ENCODE measurements at places on chromosomes 16 and 17.

DNA sequence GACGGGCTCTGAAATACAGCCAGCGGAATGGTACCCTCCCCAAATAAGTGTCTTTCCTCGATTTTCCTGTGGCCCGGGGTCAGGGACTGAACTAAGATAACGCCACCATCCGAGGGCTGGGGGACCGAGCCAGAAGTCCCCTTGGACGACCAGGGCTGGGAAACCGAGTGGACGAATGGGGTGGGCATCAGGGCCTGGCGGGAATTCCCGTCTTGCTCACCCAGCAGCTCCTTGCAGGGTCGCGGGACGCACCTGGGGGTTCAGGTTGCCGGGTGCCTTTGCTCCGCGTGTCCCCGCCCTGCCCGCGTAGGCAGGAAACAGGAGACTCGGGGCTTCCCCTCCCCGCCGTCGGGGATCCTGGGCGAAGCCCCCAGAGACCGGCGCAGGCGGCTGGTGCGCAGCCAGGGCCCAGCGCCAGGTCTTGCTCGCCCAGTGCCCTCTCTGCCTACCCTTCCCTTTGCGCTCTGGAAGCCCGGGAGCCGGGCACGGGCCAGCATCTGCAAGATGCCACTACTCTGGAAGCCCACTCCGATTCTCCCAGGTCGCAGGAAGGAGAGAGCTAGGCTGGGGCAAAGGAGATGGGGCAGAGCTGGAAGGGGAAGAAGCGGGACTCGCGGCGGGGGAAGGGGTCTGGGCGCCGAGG, 665 bp upstream of the GRIN2C start:
- DNase-seq: no peak

DNA sequence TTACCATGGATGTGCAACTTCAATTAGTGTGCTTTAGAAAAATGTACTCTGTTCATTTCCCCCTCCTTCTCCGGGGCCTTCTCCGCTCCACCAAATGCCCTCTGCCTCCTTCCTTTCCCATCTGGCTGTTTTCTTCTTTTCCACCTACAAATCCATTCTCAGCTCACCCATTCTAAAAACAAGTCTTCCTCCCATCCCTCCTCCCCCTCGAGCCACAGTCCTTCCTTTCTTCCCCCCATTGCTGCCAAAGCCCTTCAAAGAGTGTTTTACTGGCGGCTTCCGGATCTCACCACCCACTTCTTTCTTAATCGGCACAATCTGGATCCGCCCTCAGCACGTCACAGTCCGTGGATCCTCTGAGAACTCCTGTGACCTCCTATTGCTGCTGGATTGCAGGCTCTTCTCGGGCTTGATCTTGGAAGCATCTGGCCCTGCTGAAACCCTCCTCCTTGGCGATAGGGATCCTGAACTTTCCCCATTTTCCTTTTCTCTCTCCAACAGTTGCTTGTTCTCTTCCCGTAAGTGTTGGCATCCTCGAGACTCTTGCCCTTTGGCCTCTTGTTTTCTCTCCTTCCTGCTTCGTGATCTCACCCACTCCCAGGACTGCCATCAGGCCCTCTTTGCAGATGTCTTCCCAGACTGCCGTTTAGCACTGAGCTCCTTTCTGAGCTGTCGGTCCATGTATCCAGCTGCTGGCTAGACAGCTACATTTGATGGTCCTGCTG, 36.0 kb upstream of the FBXO47 start:
- DNase-seq: no peak

DNA sequence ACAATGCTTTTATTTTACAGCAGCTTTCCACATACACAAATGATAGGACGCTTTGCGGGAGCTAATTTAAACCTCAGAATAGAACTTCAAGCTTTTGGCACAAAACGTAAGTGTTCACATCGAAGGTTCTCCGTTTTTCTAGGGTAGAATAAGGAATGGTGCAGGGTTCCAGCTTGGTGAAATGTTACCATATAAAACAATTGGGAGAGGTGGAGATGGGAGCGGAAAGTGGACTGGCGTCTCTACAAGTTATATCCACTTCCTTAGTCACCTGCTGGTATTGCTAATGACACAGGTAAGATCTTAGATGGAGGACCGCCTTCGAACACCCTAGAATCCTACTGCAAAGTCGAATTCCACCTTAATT, 1.7 kb upstream of the NXN start:
- no peak for DNase-seq

DNA sequence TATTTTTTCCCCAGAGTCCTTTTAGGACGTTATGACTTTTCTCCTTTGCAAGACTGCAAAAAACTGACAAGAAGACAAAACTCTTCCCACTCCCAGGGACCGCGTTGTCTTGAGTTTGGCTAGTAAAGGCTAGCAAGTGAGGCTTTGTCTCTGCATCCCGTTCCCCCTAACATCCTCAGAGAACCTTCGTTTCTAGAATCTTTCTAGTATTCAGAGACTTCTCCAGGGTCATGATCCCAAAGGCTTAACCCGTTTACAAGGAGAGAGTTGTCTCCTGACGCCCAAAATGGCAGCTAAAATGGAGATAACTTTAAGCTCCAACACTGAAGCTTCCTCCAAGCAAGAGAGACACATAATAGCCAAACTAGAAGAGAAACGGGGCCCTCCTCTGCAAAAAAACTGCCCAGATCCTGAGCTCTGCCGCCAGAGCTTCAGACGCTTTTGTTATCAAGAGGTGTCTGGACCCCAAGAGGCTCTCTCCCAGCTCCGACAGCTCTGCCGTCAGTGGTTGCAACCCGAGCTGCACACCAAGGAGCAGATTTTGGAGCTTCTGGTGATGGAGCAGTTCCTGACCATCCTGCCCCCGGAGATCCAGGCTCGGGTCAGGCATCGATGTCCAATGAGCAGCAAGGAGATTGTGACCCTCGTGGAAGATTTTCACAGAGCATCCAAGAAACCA, 843 bp downstream of the ZNF174 start:
- no peak for DNase-seq

GRCh38 chr16:2160915-2161551, 5.5 kb downstream of the TRAF7 start:
- no peak for DNase-seq

DNA sequence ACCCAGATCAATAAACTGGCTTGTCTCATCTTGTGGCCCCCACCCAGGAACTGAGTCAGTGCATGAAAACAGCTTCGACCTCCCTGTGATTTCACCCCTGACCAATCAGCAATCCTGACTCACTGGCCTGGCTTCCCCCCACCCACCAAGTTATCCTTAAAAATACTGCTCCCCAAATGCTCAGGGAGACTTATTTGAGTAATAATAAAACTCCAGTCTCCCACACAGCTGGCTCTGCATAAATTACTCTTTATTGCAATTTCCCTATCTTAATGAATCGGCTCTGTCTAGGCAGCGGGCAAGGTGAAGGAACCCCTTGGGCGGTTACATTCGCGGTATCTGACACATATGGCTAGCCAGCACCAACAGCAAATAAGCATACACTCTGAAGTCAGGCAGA, 9.8 kb upstream of the RABEP1 start:
- DNase-seq: no peak

GRCh38 chr16:87465306-87465705, 27.5 kb downstream of the ZCCHC14 start:
- no peak for DNase-seq

DNA sequence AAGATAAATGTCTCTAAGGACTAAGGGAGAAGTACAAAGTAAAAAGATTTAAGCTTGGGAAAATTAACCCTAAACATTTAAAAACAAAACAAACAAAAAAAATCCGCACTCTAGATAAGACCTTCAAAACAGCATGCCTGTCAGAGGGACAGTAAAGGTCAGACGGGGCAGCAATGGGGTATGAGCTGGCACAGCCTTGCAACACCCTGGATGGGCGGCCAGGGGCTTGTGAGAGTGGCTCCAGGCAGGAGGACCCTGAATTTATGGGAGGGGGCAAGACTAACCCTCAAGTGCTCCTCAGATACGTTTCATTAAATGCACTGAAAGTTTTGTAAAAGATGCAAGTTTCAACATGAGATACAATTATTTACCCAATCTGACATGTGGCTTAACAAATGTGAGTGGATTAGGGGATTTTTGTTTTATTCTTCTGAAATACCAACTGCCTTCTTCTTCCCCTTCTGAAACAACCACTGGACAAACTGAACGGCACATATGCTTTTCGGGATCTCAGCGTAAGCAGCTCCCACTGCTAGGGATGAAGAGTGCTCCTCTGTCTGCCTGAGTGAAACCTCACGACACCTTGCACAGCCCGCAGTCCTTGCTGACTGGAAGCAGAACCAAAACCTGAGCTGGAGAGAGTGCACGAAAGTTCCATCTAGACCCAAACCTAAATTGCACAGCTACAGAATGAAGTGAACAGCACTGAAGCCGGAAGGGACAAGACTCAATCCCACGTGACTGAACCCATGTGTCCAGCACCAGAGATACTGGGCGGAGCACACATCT, 128.4 kb downstream of the ANKRD11 start:
- no peak for DNase-seq

DNA sequence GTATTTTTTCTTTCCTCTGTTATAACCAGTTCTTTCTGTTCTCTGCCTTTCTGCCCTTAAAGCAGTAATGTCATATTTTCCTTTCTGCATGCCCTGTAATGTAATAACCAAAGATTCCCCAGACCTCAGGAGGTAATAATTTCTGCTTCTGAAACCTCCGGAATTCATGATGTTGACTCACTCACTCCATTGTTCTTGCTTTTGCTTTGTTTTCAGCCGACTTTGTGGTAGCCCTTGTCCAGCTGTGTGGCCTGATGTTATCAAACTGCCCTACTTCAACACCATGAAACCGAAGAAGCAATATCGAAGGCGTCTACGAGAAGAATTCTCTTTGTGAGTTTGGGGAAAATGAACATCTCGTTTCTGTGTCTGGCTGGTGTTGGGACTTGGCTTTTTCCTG, 55.9 kb downstream of the CDK12 start:
- DNase-seq: no peak

GRCh38 chr17:28958820-28959455, 7.6 kb upstream of the PHF12 start:
- DNase-seq: no peak

DNA sequence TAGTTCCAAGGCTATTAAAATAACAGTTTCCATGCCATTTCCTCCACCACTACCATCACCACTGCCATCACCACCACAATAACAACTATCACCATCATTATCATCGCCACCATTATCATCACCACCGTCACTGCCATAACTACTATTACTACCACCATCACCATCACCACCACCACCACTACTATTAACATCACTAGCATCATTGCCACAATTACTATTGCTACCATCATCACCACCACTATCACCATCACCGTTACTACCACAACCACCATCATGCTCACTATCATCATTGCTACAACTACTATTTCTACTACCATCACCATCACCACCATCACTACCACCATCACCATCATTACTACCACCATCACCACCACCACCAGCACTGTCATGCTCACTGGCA, 185.9 kb upstream of the MAF start:
- no peak for DNase-seq

- no peak for DNase-seq
These were observed 41.7 kb downstream of the ESRP2 start for GRCh38 chr16:68194251-68194650.

GRCh38 chr17:58344047-58344790, 7.8 kb downstream of the SUPT4H1 start:
- no peak for DNase-seq

DNA sequence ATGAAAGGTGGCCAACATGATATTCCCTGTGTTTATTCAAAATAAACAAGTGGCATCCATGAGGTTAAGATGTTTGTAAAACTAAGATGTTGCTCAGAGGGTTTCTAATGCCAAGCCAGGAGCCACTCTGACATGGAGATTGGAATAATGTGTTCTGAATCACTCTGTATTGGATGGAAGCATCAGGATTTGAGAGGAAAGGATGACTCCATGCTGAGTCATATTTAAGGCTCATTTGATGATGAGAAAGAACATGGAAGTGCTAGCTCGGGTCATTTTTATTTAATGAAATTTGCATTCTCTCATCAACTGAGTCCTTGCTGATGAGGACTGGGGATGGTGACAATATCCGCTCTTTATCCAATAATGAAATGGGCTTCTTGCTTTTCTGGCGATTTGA, 6.2 kb downstream of the VAT1L start:
- no peak for DNase-seq

DNA sequence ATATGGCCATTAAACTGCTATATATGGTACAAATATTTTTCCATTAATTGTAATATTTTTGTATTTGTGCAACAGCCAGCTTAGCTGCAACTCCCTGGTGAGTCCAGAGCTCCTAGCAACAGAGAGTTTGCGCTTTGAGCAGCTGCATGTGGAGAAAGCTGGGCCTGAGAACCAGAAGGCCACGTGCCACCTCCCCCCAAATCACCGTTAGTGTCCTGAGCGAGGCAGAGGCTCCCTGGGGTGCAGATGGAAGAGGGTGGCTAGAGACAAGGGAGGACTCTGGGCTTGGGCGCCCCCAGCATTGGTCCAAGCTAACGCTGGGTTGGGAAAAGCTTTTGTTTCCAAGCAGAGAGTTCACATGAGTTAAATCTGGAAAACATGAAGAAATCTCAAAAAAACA, 41.6 kb downstream of the HSBP1 start:
- DNase-seq: no peak

DNA sequence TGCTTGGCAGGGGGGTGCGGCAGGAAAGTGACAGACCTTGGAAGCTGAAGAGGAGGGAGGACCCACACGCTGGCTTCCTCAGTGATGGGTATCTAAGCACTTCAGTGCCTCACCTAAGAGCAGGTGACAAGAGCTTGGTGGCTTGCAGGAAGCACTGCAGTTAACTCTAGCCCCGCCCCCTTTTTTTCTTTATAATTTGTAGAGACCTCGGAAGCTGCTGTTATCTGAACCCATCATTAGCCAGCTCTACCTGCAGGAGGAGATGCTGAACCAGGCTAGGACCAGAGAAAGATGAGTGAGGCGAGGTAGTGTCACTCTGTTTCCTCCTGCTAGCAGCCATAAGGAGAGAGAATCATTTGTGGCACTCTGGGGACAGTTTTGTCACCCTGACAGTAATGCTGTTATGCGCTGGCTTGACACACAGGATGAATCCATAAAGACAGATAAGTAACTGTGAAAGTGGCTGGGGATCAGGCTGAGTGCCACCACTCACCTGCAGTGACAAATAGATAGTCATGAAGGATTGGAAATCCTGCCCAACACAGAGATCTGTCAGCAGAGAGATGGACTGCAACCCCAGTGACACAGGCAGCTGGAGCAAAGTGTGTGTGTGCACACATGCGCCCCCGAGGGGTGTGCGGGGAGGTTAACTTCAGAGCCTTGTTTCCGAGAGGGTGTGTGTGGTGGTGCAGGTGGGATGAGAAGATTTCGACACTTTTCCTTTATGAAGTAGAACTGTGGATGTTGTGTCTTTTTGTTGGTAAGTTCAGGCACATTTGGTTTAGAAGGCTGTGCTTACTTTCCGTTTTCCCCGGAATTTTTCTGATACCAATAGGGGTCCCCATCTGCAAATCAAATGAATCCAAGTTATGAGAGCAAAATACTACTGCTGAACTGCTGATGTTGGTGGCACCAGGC, 224.0 kb downstream of the IRX3 start:
- no peak for DNase-seq
